Small intestine (tissue), 16 donors: ENCODE measurements at places on chromosomes 13 and 19.
A peak's percentile ranks its signal among the peaks of the same experiment; 100 is the strongest.

- no peak for DNase-seq
These were observed 36.3 kb upstream of the ZNF835 start for GRCh38 chr19:56707821-56708220.

- no peak for DNase-seq
These were observed 11.7 kb upstream of the CASP14 start for GRCh38 chr19:15037586-15037985.

- peak; percentile 83 for DNase-seq
These were observed at the start of gene GMIP for GRCh38 chr19:19643158-19644053. Gene GMIP, minus strand, starts transcription at chr19:19643657. Its CDS starts 128 bp downstream, at chr19:19643529.

DNA sequence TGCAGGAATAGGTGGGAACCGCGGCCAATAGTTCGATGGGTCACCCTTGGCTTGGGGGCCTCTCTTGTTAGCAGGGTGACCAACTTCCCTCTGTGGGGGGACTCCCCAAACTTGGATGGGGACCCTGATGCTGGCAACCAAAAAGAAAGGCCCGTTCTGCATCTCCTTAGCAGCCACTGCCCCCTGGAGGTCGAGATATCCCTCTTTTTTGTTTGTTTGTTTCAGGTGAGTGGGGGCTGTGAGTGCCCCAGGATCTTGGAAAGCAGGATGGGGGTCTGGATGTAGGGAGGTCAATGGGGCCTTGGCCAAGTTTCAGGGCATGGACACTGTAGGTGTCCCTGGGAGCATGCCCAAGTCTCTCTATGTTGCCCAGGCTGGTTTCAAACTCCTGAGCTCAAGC lies 7.7 kb upstream of the CRTC1 start:
- DNase-seq: no peak

DNA sequence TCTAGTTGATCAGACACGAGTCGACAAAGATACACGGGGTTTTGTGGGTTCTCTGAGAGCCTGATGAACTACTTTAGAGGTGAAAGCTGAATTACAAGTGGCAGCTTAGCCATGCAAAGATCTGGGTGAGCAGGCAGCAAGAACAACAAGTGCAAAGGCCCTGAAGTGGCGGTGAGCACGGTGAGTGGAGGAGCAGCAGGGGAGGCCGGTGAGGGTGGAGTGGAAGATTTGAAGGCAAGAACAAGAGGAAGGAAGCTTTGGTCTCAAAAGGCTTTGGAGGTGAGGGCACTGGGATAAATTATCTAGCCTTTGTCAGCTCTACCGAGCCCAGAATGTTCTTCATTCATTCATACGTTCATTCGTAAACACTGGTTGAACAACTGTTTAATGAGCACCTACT lies 1.4 kb downstream of the ZNF865 start:
- DNase-seq: no peak

DNA sequence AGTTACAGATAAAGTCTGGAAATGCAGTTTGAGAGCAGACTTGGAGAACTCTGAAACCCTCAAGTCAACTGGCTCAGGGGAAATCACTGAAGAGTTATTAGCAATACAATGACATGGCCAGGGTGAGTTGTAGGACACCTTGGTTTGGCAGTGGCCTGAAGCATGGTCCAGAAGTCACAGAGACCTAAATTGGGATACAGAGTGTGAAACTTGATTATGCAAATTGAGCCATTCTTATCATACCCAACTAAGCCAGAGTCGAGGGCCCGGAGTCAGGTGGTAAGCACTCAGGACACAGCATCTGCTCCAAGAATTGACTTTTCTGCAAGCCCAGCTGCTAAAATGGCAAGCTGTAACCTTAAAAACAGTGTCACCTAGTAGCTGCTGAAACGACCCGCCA lies 224.5 kb downstream of the DCLK1 start:
- DNase-seq: no peak
